Right kidney (tissue), 9 donors: ENCODE measurements at places on chromosomes 3 and 15.

DNA sequence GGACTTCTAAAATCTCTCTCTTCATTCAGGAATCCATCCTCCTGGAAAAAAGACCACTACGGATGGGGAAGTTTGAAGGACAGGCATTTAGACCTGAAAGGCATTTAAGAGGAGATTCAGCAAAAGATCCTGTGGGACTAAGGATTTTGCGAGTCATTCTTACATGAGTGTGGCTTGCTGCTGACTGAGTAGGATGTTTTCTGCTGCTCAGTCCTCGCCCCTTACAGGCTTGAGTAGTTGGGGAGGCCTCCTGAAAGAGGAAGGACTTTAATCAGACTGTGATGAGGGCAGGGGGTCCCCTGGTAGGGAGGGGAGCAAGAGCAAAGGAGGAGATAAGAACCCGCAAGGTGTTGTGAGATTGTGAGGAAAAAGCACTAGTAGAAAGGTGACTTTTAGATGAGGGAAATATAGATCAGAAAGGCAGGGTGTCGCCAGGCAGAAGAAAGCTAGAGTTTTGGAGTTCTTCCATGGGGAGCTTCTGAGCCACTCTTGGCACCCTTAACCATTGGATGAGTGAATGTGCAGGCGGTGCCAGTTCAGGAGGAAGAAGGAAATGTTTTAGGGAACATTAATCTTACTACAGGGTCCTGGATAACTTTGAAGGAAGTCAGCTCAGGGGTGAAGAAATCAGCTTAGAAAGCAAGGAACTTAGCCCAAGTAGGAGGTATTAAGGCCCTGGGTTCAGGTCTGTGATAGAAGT, 171.1 kb downstream of the RORA start:
- no peak for DNase-seq

DNA sequence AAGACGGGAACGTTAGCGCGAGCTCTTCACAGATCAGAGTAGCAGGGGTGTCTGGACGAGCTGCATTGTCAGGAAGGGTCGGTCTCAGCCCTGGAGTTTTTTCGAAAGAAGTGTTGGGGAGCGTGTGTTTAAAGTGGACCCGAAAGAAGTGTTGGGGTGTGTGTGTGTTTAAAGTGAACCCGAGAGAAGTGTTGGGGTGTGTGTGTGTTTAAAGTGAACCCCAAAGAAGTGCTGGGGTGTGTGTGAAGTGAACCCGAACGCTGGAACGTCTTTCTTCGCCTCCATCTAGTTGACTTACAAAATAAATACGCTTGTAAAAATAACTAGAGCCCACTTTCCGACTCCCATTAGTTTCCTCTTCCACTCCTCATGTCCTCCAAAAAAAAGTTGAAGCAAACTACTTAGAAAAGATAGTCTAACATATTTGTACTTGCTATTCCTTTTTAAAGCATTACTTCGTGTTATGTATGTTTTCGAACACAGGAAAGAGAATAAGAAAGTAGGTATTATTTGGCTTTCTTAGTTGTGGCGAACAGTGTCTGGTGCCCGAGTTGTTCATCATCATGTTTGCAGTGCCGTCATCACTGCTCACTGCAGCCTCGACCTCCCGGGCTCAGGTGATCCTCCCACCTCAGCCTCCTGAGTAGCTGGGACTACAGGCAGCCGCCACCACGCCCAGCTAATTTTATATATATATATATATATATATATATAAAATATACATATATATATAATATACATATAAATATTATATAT, 1.0 kb downstream of the LRCH3 start:
- no peak for DNase-seq

DNA sequence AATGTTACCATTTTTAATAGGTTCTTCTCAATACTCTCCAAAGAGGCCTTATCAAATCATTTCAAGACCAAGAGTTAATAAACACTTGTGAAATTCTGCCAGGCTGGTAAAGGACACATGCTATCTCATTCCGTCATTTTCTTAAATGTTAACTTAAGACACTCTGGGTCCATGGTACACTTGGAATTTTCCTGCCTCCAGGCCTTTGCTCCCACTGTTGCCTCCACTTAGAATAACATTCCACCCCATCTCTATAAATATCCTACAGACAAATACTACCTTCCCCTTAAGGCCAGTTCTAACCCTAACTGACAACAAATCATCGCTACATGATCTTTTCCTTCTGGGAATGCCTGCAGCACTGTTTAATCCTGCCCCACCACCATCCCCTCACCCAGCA, 24.1 kb downstream of the MAGI1 start:
- DNase-seq = no peak

DNA sequence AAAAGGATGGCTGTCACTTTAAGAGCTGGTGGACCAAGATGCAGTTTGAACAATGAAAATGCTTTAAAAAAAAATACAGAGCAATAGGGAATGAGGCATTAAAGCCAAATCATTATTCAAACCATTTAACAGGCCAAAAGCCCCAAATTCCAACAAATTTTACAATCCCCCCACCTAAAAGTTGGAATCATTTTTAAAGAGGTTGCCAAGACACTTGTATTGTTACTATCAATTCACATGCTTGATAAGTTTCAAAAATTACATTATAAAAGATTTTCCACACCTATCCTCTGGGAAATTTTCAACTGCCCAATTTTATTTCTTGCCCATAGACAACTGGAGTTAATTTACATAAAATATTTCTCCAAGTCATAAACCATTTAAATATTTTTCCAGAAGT, 192.3 kb upstream of the ARHGEF26 start:
- DNase-seq = no peak

DNA sequence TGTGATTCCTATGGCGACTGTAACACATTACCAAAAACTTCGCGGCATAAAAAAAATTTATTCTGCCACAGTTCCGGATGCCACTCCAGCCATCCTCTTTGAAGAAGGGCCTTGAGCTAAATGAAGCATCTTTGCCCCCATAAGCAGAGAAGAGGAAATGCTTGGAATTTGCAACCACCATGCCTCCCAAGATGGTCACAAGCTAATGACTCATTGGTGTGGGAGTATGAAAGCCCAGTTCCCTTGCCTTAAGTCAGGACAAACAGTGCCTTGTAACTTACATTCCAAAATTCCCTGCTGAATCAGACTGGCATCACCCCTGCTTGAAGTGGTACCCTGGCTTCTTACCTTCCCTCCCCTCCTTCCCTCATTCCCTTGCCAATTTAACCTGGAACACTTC, 1077.4 kb downstream of the EPHA3 start:
- DNase-seq = no peak

DNA sequence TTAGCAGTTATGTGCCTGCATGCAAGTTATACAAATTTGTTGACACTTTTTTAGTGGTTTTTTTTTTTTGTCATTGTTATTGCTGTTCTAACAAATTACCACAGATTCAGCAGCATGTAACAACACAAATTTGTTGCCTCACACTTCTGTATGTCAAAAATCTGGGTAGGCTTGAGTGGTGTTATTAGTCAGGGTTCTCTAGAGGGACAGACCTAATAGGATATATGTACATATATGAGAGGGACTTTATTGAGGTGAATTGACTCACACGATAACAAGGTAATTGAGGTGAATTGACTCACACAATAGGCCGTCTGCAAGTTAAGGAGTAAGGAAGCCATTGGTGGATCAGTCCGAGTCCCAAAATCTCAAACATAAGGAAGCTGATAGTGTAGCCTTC, 15.0 kb upstream of the PLSCR1 start:
- no peak for DNase-seq

GRCh38 chr3:62987721-62988120, 112.5 kb upstream of the CADPS start:
- no peak for DNase-seq

GRCh38 chr15:83846847-83847246, 192.9 kb downstream of the ADAMTSL3 start:
- DNase-seq = no peak

- peak; percentile 20 for DNase-seq
These were observed 17.8 kb upstream of the ATP13A4 start for GRCh38 chr3:193572426-193572908.

- no peak for DNase-seq
These were observed 13.3 kb downstream of the GABPB1 start for GRCh38 chr15:50341616-50342136.

DNA sequence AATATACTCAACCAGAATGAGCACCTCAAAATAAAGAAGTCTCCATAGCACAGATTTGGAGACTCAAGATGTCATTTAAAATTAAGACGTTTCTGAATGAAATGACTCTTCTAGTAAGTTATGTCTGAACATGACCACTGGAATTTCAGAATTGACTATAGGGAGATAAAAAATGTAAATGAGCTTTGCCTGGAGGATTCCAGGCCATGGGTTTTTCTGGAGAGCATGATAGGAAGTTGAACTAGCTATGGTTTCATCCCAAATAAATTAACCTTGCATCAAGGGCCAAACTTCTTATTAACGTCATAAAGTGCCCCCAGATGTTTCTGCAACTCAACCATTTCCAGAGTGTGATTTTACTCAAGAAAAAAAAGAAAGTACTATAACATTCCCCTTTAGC, 222.6 kb upstream of the NR2F2 start:
- DNase-seq = no peak

- DNase-seq = no peak
These were observed 139.8 kb downstream of the RPL22L1 start for GRCh38 chr3:170730071-170730812.

DNA sequence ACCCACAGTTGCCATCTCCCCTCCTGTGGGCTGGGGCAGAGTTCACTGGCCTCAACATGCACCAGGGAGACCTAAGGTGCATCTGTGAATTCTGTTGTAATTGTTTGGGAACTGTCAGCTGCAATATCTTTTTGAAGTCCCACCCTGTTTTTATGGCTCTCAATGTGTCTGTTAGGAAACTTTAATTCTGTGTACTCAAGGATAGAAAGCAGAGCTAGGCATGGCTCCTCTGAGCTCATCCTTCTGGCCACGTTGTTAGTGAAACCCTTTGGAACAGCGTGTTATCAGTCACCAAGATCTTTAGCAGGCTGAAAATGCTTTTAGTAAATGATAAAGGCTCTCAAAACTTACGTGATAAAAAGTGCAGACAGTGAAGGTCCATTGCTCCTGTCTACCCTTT, 33.6 kb upstream of the MTMR10 start:
- no peak for DNase-seq

DNA sequence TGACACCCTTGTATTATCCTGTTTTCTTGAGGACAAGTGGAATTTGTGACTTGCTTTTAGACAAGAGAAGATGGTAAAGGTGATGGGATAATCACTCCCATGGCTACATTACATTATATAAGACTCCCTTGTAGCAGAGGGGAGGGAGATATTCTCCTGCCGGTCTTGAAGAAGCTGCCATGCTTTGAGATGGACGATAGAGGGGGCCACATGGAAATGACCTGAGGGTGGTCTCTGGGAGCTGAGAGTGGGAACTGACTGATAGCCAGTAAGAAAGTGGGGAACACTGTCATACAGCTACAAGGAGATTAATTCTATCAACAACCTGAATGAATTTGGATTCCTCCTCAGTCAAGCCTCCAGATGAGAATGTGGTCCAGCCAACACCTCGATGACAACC, 540.1 kb downstream of the NTRK3 start:
- no peak for DNase-seq

DNA sequence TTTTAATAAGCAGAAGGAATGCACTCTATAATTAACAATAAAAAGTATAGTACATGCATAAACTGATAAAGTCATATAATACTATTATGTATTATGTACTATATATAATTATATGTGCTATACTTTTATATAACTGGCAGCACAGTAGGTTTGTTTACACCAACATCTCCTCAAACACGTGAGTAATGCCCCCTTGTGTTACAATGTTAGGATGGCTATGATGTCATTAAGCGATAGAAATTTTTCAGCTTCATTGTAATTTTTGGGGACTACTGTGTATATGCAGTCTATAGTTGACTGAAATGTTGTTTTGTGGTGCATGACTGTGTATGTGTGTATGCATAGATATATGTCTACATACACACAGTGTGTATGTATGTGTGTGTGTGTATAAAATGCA, 100.6 kb downstream of the SLMAP start:
- no peak for DNase-seq

GRCh38 chr3:31532587-31533168, at the start of gene STT3B:
TSS of gene STT3B (plus strand) at chr3:31532925. CDS start at chr3:31532999, 74 bp downstream.
- DNase-seq = peak; percentile 99

GRCh38 chr3:121269389-121269788, 276.4 kb downstream of the POLQ start:
- no peak for DNase-seq

GRCh38 chr15:91228383-91228782, 128.3 kb downstream of the SV2B start:
- no peak for DNase-seq

DNA sequence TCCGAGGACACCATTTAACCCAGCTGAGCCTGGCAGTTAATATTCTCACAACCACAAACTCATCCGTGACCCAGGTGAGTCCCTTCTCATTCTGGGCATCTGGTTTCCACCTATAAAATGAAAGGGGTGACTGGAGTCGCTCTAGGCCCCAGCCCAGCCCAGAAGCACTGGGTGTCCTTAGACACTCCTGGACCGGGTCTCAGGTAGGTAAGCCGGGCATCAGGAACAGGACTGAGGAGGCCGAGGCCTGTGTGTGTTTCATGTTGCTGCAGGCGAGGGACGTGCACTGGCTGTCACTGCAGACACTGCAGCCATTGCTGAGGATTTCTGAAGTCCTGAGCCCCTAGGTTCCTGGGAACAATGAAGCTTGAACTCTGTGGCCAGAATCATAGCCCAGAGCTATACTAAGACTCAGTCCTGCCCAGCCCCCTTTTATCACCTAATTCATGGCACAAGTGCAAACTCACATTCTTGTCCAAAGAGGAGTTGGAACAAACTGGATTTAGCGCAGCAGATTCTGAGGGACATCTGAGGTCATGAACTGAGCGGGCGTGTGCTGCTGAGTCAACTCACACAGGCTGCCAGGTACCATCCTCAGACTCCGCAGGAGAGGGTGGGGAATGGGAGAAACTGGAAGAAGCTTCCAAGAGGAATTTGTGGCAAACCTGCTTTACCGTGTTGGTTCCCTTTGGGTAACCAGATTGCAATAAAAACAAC, 184.9 kb downstream of the FAM43A start:
- DNase-seq = no peak

DNA sequence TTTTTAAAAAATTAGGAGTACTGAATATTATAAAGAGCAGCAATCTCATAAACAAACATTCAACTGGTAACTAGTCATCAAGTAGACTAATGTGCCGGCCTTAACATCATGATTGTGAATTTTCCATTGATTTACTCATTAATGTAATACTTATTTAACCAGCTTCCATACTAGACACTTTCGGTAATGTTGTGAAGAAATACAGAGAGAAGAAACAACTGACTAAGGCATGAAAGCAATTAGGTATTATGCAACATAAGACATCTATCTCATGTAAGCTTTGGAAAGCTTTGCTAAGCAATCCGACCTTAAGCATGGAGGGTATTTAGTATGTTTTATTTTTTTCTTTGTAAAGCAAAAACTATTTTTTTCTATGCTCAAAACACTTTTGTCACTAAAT, 108.0 kb downstream of the IL1RAP start:
- DNase-seq = no peak

GRCh38 chr15:77580996-77581682, 51.6 kb downstream of the LINGO1 start:
- no peak for DNase-seq

- no peak for DNase-seq
These were observed 300.4 kb downstream of the SV2B start for GRCh38 chr15:91400481-91400880.
